D341Med (cell line): ENCODE measurements at places on chromosomes 3 and 15.

- no peak for DNase-seq
Measured at GRCh38 chr15:39804026-39804425, 21.4 kb upstream of the FSIP1 start.

DNA sequence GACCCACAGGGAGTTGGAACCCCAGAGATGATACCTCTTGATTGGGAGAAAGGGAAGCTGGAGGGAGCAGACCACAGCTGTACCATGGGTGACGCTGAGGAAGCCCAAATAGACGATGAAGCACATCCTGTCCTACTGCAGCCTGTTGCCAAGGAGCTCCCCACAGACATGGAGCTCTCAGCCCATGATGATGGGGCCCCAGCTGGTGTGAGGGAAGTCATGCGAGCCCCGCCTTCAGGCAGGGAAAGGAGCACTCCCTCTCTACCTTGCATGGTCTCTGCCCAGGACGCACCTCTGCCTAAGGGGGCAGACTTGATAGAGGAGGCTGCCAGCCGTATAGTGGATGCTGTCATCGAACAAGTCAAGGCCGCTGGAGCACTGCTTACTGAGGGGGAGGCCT is 201.1 kb downstream of the AKAP13 start:
- no peak for DNase-seq

GRCh38 chr3:177598097-177598833 is 401.0 kb upstream of the TBL1XR1 start:
- no peak for DNase-seq

DNA sequence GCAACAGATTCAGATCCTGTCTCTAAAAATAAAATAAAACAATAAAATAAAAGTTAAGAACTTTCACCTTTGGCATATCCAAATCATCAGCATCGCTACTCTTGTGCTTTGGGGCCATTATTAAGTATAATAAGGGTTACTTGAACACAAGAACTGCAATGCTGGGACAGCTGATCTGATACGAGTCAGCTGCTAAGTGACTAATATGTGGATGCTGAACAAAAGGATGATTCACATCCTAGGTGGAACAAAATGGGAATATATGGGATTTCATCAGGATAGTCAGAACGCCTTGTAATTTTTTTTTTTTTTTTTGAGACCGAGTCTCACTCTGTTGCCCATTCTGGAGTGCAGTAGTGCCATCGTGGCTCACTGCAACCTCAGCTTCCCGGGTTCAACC is 29.7 kb downstream of the BUB1B start:
- DNase-seq = no peak

GRCh38 chr3:138941259-138941885 is 5.6 kb downstream of the FOXL2 start:
- peak; percentile 74 for DNase-seq

DNA sequence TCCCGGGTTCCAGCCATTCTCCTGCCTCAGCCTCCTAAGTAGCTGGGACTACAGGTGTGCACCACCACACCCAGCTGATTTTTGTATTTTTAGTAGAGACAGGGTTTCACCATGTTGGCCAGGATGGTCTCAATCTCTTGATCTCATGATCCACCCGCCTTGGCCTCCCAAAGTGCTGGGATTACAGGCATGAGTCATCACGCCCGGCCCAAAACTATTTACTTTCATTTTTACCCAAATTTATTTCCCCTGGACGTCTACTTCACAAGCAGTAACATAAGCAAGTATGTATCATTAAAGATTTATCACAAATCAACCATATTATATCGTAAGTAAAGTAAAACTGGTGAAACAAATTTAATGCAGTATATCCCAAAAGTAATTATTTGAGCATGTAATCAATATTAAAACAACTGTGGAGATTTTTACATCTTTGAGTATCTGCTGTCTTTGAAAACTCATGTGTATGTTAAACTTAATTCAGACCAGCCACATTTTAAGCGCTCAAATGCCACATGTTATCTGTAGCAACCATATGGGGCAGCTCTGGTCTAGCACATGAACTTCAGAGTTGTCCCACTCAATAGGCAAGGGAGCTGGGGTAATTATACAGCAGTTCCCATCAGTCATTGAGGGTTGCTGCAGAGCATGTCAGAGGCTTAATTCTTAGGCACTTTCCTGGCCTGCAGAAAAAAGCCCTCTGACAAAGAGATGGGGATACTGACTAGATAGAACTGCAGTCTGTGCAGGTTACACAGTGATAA is 185.7 kb upstream of the CTDSPL start:
- no peak for DNase-seq

DNA sequence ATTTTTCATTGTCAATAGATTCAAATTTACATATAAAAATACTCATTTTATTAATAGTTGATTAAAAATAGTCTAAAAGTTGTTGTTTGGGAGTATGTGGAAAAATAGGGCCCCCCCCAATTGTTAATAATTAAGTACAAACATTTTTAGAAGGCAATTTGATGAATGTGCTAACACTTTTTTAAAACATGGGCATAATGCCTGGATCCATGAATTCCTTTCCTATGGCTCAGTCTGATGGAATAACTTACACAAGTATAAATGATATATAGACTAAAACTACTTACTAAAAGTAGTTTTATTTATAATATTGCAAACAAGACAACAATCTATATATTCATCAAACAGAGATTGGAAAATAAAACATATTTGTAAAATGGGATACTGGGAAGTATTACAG is 247.2 kb upstream of the LRRN1 start:
- DNase-seq = no peak

- peak; percentile 41 for DNase-seq
Measured at GRCh38 chr3:66572938-66573710, 72.3 kb upstream of the LRIG1 start.

- peak; percentile 3 for DNase-seq
Measured at GRCh38 chr3:46221938-46222337, 13.8 kb upstream of the CCR1 start.

DNA sequence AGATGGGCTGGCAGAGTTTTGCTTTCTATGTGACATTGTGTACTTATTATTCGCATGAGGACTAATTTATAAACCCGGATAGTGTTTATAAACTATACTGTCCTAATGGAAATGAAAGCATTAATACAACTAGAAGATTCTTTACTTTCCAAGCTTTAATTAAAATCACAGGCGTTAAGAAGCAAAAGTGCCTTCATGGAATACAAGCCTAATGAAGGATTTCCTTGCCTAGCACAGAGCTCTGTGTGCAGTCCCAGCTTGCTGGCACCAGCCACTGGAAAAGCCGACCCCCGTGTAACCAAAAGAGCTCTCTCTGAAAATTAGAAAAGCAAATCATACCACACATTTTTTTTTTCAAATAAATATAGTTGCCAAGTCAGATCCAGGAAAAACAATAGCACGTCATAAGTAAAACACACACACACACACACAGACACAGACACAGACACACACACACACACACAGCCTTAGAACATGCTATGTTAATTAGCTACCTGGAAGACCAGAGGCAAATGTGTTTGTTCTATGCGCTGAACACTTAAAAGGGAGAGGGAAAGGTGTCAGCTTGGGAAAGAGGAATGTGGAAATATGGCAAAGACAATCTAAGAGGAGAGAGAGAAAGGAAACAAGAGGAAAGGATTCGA is 1084.2 kb downstream of the TUSC7 start:
- DNase-seq = no peak

DNA sequence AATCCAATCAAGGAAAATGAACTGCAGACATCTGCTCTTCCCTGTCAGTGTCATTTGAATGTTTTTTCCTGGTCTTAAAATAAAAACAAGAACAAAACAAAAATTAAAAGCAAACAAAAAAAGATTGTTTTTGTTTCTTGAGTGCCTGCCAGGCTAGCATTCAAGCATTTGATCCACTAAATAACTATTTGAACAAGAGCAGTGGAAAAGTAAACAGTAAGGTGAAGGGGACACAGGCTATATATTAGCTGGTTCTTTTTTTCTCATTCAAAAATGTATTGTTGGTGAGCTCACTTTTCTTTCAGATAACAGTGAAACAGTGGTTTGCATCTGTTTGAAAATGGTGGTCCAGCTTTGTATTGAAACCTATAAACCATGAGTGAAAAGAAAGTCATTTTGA is 586.9 kb upstream of the SGO1 start:
- DNase-seq = no peak

DNA sequence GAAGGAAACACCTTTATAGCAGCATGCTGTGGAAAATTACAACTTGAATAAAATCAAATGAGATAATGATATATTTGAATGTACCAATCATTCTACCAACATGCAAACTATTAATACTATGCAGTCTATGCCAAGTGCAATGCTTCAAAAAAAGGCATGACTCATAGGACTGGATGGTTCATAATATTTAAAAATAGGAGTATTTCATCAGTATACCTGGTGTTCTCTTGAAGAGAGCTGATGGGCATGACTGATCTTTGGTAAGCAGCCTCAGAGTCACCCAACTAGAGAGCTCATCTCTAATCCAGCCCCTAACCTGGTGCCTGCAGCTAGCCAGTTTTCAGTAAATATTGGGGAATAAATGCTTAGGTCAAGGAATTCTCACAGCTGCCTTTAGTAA is 434.7 kb upstream of the ARRDC4 start:
- no peak for DNase-seq

GRCh38 chr3:84974347-84974746 is 15.6 kb downstream of the CADM2 start:
- DNase-seq = no peak

DNA sequence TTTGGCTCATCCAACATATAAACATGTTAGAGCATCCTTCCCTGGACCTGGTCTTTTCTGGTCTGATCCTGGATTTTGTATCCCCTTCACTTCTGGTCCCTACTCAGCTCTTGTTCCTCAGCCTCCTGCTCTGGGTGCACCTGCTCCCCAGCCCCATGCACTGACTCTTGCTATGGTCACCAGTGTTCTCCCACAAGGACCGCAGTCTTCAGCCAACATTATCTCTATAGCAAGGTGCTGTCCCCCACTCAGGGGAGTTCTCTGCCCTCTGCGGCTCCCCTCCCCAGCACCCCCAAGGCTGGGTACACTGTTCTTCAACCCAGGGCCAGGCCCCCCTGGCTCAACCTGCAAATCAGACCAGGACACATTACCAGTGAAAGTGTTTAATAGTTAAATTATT is 80.2 kb downstream of the SEC22A start:
- DNase-seq = peak; percentile 11

GRCh38 chr15:66820481-66821176 is 118.6 kb downstream of the SMAD6 start:
- no peak for DNase-seq

DNA sequence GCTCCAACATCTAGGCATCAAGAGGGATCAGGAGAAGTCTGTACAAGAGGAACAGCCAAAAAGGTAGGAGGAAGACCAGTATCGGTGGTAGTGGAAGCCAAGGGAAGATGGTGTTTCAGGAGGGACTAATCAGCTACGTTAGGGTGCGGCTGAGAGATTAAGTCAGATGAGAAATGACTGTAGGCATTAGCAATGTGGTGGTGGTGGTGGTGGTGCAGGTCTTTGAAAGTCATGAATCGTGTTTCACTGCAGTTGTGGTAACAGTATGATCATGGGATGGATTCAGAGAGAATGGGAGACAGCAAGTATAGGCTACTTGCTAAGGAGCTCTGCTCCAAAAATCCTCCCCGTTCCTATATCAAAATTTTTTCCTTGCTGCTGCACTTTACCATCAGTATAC is 35.5 kb downstream of the ASTE1 start:
- DNase-seq = no peak

DNA sequence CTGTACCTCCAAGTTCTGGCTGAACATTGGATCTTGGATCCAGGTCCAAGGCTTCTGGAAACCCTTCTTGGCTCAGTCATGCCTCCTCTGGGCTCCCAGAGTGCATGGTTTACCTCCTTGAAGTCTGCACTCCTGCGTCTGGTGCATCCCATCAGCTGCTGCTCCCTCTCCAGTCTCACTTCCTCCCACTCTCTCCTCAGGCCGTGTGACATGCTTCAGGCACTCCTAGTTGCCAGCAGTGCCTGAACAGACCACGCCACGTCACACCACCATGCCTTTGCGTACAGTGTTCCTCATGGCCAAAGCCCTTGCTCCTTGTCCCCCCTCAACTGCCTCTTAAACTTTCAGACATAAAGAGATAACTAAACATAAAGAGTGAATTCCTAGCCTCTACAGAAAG is 5.7 kb downstream of the GPR27 start:
- DNase-seq = no peak

DNA sequence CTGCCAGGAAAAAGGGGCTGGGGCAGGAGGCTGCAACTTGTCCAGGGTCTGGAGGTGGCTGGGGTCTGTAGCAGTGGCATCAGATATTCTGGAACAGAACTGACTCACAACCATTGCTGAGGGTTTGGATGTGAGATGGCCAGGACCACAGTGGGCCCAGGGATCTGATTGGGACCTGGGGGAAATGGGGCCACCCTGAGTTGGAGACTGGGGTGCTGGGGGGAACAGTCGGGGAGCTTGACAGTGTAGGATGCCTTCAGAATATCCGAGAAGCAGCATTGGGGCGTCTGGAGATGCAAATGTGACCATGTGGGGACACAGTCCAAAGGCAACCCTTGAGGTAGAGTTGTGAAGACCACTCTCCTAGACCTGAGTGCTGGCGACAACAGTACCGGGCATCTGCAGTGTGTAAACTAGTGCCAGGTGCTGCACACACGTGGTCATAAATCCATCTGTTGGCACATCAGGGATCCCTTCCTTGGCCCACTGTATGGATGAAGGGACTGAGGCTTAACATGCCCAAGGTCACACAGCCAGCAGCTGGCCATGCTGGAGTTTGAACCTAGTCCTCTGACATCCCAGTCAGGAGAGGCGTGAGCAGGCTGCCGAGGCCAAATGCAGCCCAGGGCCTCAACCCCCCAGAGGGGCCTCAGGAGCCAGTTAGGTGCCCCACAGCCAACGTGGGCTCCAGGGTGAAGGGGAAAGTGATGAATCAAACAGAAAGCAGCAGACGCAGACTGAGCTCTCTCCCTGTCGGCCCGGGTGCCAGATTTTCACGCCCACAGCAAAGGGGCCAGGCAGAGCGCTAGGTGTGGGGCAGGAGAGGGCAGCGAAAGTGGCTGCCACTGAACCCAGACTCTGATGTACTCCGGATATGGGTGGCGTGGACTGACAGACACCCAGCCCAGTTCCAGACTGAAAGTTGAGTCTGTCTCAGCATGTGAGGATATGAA is 18.8 kb downstream of the HEMK1 start:
- DNase-seq = no peak

DNA sequence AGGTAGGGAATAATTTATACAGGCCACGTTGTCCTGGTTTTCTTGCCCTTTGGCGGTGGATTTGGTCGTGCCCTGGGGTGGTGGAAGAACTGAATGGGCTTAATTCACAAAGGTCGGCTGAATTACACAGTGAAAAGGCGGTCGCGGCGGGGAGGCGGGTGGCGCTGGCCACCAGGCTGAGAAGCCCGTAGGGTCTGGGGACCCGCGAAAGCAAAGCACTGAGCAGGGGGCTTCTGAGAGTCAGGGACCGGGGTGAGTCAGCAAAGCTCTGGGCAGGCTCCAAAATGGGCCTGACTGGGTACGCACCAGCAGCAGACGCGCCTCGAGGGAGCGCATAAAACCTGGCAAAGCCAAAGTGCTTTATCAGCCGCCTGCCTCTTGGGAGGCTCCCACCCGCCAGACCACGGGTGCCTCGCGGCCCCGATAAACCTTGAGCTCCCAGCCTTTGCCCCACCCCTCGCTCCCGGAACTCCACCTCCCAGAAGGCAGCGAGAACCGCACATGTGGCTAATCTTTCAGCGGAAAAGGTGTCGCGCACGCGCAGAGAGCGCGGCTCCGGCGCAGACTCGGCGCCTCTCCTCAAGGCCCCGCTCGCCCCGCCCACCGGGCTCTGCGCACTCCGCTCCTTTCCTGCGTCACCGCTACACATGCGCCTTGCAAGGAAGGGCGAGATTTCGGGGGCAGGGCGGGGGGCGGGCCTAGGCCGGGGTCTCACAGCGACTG is 377 bp upstream of the ABCF3 start:
- peak; percentile 99 for DNase-seq

- DNase-seq = no peak
Measured at GRCh38 chr15:92637626-92638025, 17.9 kb downstream of the FAM174B start.
